ENCODE measurements at places on chromosomes 16 and 17.

DNA sequence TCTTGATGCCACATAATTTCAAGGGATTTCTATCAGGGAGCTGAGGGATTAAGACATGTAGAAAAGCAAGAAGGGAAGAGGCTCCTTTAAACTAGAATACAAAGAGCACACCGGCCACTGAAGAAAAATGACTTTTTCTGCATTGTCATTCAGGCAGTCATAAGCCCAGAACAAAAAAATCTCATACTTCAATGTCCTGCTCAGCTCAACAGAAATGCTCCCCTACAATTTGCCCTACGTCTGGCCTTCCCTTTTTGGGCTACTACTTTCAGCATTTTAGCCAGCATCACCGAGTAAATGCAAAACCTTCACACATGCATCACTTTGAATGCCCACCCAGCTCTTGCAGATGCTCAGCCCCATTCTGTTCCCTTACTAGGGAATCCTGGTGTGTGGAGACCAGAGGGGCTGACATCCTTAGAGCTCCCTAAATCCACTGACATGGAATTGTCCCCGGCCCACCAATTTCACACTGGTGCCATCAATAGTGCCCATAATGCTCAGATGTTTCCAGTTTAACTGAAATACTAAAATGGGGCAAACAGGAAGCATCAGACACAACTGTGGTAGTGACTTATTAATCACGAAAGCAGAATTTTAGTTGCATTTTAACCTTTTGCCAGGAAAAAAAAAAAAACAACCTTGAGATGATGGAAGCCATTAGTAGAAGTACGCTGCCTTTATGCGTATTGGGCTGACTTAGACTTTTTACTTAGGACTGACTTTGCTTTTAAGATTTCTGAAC is 2.7 kb downstream of the MAP3K14 start:
- no peak for DNase-seq

DNA sequence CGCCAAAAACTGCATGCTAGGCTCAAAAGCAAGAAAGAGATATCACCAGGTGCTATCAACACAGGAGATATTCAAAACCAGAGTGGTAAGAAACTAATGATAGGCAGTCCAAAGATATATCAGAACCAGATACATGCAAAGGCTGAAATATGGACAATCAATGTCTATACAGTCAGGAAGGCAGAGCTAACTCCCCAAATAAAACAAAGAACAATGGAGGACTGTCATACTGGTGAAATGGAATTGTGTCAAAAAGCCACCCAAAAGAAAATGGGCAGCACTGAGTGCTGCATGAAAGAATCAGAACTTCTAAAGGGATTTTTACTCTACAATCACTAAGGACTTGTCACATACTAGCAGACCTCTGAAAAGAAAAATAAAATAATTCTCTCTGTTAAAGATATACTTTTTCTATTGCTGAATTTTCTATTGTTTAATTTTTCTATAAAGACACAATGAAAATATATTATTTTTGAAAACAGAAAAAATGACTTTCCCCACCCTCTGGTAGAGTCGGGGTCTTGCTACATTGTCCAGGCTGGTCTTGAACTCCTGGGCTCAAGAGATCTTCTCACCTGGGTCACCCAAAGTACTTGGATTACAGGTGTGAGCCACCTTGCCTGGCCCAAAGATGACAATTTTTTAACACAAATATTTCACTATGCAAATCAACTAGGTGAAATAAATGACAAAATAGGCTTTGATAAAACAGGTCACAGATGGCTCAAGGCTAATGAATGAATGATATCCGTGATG is 98.2 kb downstream of the USP32 start:
- DNase-seq, result no peak

GRCh38 chr16:68884401-68884800 is 41.1 kb downstream of the TANGO6 start:
- DNase-seq, result no peak

GRCh38 chr16:68985268-68985667 is 120.2 kb upstream of the HAS3 start:
- DNase-seq, result no peak

- DNase-seq, result no peak
These were observed 5.2 kb downstream of the EVI2B start for GRCh38 chr17:31308372-31309334.

- DNase-seq, result no peak
These were observed 13.0 kb downstream of the ALOX15B start for GRCh38 chr17:8051831-8052230.

DNA sequence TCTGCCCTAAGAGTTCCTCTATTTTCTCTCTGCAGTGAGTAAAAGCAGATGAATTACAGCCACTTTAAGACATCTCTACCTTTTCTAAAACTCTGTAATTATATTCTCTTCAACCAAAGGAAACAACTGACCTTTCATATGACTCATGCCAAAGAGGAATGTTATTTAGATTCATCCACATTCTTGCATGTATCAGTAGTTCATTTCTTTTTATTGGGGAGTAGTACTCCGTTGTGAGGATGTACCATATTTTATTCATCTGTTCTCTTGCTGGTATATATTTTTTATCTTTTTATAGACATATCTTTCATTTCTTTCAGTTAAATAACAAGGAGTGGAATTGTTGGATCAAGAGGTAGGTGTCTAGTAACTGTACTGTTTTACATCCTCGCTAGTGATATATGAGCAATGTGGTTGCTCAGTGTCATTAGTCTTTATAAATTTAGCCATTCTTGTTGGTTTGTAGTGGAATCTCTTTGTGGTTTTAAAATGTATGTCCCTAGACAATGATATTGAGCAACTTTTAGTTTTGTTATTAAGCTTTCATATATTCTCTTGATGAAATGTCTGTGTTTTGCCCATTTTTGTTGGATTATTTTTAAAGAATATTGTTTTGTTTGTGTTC is 7.8 kb upstream of the MYH8 start:
- peak; percentile 63 for DNase-seq

- no peak for DNase-seq
These were observed 1.5 kb downstream of the SLFN11 start for GRCh38 chr17:35371934-35372333.

DNA sequence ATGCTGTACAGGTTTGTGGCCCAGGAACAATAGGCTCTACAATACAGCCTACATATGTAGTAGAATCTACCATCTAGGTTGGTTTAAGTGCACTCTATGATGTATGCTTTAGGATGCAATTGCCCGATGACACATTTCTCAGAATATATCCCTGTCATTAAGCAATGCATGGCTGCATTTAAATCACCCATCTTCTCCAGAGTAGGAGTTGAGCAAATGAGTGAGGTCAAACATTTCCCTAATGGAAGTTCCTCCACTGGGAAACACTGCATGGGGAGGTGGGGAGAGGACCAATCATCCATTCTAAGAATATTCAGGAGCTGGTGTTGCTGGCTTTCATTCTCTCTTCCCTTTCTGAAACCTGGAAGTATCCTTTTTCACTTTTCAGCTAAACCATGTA is 2.0 kb upstream of the PCTP start:
- no peak for DNase-seq

DNA sequence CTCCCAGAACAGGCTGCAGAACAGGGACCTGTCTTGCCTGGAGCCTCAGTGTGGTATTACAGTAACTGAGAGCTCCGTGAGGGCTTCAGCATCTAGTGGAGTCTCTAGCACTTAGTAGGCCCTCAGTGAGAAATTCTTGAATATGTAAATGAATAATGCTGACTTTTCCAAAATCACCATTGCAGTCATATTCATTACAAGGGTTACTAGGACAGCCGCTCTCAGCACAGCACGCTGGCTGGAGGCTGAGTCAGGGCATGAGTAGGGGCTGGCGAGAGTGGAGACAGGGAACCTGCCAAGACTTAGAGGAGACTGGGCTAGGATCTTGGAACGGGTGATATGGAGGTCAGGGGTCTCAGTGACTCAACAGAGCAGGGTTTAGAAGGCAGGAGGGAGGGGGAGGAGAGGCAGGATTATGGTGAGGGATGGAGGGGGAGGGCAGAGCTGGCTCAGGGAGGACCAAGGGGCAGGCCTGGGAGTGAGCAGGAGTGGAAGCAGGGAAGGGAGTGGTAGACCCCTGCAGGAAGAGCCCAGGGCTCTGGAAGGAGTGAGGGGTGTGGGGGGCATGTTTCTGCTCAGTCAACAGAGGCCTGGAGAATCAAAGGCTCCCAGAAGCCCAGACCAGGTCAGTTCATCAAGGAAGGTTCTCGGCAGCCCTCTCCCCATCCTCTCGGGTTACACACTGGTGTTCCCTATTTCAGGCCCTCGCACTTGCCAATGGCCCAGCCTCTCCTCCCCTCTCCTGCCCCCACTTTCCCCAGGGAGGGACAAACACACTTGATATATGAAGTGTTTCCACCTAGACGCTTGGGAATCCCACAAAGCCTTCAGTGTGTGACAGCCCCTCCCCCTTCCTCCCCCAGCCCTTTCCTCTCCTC is 42.3 kb downstream of the FZD2 start:
- peak; percentile 97 for DNase-seq

DNA sequence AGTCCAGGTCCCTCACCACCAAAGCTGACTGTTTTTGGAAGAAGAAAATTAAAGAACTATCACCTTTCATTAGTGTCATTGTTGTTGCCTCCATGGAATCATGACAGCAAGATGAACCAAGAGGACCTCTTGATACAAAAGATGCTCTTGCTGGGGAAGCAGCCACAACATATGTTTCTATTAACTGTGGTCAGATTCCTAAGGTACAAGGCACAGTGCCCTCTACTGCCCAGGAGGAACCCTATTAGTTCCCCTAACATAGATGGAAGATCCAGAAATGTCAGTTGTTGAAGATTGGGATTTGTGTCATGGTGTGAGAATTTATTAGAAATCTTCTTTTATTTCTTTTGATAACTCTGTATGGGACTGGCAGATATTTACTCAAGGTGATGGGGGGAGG is 188.2 kb upstream of the ANKFN1 start:
- DNase-seq, result no peak

GRCh38 chr16:88867581-88868246 is 1.3 kb upstream of the PABPN1L start:
- DNase-seq, result no peak

GRCh38 chr17:881778-882177 is 97.8 kb downstream of the NXN start:
- no peak for DNase-seq

DNA sequence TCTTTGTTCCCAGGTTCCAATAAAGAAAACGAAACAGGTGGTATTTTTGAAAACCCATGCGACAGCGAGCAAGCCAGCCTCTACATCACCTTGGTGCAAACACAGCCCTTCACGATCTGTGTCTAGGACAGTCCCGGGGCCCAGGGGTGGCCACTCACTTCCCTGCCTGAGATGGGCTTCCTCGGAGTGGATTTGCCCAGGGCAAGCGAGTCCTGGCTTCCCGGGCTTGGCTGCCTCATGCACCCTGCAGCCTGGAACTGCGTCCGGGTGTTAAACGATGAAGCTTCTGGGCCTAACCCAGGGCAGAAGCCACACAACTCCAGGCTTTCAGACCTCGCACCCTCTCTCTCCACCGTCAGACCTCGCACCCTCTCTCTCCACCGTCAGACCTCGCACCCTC is 66.0 kb downstream of the RPH3AL start:
- no peak for DNase-seq

DNA sequence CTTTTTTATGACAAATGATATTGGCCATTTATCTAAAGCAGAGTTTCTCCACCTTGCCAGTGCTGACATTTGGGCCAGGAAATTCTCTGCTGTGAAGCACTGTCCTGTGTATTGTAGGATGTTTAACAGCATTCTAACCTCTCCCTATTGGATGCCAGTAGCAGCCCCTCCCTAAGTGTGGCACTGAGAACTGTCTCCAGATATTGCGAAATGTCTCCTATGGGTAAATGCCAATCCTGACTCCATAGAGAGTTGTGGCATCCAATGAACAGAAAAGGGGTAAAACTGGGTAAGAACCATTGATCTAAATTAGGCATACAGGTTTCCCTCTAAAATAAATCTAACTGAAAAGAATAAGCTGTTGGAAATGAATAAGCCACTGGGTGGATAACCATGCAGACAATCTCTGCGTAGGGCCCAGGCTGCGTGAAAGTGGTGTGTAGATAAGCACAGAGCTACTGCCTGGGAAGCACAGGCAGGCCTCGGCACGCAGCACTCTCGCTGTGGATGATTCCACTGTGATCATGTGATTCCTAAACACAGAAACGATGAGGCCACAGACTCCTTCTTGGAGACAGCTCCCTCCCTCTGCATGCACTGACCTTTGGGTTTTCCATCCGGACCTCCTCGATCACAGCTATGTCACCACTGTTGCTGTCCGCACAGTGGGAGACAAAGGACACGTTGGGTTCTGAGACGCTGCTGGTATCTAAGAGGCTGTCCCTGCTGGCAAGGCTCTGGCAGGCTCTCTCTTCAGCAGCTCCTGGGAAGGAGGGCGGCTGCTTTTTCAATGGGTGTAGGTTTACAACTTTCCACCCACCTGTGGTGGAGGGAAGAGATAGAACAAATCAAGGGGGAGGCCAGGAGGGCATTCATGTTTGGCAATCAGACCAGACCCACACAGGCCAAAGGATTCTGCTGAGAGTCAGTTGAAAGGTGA is 44.1 kb downstream of the GTF3C1 start:
- DNase-seq, result no peak

GRCh38 chr17:63631062-63631461 is 8.8 kb downstream of the MAP3K3 start:
- DNase-seq, result no peak

DNA sequence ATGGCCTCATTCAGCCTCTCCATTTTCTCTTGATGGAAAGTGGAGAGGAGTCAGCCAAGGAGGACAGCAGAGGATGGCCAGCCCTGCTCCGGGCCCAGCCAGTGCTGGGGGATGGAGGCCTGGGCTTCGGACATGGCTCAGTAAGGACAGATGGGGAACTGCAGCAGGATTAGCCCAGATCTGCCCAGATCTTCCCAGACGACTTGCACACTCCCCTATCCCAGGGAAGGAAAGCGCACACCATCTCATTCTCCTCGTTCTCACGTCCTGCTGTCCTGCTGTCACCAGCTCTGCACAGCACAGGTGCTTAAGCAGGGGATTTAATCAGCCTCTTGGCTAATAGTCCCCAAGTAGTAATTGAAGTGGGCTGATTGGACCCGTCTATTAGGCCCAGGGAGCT is 100.2 kb upstream of the SDK2 start:
- DNase-seq, result no peak

DNA sequence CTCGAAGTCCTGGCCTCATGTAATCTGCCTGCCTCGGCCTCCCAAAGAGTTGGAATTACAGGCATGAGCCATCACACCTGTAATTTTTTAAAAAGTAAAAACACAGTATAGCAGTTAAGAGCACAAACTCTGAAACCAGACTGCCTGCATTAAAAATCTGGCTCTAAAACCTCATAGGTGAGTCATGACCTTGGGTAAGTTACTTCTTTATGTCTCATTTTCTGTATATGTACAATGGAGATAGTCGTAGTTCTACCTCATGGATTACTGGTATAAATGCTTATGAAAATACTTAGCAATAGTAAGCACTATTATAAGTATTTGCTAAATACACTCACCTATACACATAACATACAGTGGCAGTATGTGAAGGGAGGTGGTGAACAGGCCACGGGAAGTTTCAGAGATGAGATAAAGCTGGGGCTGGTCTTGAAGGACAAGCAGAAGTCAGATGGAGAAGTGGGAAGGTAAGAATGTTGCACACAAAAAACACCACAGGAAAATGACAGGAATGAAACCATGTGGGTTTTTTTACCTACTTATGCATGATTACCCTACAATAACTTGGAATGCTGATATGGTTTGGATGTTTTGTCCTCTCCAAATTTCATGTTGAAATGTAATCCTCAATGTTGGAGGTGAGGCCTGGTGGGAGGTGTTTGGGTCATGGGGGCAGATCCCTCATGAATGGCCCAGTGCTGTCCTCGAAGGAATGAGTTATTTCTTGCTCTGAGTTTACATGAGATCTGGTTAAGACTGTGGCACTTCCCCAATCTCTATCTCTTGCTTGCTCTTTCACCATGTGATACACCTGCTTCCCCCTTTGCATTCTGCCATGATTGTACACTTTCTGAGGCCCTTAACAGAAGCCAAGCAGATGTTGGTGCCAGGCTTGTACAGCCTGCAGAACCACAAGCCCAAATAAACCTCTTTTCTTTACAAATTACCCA is 33.9 kb downstream of the ZNF652 start:
- DNase-seq, result no peak

Measured in EL (cell line).